ENCODE measurements at places on chromosomes 11 and 22.
A peak's percentile ranks its signal among the peaks of the same experiment; 100 is the strongest.

GRCh38 chr11:128724891-128725611 is 31.2 kb downstream of the FLI1 start:
- DNase-seq = peak; percentile 9

GRCh38 chr11:66617155-66617834 is 865 bp downstream of the RBM14 start:
- peak; percentile 72 for DNase-seq

DNA sequence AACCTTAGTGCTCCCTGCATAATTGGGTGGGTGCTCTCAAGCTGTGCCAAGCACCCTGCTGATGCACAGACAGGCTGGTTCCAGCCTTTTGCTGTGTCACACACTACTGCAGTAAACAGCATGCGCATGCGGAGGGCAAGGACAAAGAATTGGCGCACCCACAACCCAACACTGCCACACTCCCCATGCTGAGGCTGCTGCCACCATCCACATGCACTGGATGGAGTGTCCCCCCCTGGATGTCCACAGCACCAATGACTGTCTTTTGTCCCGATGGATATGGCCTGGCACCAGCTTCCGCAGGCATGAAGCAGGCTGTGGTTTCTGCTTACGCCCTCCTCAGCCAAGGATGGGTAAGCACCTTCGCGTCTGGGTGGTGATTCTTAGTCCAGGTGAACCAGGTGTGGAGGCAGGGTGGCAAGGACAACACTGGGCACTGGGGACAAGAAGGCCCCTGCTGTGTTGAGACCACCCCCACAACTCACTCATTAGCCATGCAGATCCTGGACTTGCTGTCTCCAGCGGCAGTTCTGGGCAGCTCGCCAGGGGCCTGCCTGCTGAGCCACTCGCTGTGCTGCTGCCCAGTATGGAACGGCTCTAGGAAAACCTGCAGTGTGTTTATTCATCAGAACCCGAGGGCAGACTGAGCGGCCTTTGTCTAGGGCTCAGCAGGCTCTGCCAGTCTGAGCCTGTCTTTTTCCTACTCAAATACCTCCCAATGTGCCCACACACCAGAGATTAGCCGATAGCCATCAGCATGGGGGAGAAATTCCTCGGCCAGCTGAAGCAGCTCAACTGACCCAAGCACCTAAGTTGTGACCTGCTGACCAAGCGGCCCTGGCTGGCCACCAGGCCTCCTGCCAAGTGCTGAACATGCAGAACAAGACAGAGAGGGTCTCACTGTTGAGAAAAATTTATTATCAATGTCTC is 8.2 kb upstream of the NAP1L4 start:
- DNase-seq = peak; percentile 97

DNA sequence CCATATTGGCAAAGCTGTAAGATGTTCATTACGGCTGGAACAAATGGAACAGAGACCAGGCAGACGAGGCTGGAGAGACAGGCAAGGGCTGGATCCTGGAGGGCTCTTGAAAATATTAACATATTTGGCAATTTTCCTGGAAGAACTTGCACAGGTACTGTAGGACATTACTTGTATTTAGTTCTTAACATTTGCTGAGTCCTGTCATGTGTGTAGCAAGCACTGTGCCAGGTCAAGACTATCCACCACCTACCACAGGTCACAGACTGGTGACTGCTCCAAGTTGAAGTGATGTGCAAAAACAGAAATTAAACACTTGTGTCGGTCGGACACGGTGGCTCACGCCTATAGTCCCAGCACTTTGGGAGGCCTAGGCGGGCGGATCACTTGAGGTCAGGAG is 58.7 kb upstream of the TNRC6B start:
- DNase-seq = no peak

DNA sequence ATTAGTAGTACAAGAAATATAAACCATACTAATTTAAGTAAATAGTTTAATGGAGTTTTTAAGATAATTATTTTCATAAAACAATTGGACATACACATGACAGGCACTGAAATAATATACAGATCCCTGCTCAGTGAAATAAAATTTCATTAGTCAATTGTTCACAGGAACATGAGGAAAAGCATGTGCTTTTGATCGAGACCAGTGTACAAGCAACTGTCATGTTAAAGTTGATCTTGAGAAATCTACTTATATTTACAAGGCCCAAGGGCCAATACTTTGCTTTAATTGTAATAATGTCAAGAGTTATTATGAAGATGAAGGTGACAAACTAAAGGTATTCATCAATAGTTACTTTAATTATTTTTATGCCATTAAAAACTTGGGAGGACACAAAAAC is 792.7 kb upstream of the LUZP2 start:
- no peak for DNase-seq

- no peak for DNase-seq
Measured at GRCh38 chr11:68120273-68121066, 718 bp downstream of the CHKA start.

DNA sequence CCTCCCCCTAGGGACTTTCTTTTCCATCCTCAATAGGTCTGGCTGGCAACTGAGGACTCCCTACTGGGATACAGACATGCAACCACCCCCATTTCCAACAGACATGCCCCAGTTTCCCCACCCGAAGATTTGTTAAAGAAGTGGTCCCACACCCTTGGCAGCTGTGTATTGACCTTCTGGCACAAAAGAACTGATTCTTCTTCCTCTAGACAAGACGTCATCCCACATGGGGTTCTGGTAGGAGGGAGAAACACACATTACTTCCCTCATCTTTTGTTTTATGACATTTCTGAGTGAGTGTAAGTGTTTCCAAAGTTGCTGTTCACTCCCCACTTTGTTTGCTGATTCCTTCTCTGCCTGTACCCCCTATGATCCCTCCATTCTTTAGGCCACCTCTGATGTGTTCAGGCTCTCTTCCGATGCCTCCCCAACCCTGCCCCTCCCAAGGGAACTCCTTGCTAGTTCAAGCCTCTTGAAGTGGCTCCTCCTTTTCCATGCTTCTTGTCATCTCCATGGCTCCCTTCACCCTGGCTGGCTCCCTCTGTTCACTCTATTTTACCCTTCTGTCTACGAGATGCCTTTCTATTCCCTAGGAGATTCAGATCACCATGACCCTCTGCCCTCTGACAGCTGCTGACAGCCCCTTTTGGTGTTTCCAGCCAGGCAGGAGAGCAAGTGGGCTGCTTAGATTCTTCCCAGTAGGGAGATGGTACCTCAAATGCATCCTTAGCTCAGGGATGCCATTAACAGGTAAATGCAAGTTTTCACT is 4.3 kb downstream of the KIRREL3 start:
- no peak for DNase-seq

GRCh38 chr11:22441831-22442230 is 103.7 kb downstream of the SLC17A6 start:
- DNase-seq = no peak

DNA sequence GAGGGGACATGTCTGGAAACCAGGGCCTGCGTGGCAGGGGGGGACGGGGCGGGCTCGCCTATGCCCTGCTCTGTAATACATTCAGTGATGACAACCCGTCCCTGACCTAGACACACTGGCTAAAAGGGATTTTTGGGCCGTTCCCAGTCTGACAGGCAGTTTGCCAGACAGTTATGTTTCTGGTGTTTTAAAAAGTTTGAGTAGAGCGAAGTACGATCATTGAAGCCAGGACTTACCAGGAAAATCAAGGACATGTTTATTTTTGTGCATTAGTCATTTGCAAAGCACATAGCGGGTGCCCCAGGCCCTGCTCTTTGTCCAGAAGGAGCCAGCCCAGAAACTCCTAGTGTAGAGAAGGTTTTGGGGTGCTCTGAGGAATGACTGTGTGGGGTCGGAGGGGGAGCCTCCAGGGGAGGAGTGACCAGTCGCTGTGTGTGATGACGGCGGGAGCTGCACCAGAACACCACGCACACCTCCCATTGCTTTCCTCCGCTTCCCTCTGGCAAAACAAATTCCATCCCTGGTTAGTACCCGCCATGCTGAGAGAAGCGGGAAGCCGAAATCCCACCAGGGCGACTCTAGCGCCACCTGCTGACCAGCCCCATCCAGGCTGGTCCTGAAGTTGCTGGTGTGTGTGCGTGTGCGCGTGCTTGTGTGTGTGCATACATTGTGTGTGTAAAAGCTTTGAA is 50.8 kb downstream of the FBLN1 start:
- peak; percentile 86 for DNase-seq

- DNase-seq = no peak
Measured at GRCh38 chr22:27750584-27751265, 50.8 kb downstream of the MN1 start.

GRCh38 chr11:36540998-36541397 is 26.8 kb upstream of the RAG1 start:
- peak; percentile 75 for DNase-seq

- DNase-seq = peak; percentile 21
Measured at GRCh38 chr11:122031813-122032212, 84.2 kb downstream of the BLID start.

- DNase-seq = no peak
Measured at GRCh38 chr11:28338371-28338770, 230.2 kb downstream of the METTL15 start.

- DNase-seq = no peak
Measured at GRCh38 chr11:94533696-94534630, 9.8 kb upstream of the FUT4 start.

- peak; percentile 59 for DNase-seq
Measured at GRCh38 chr11:71977743-71978418, 20.8 kb upstream of the IL18BP start.

DNA sequence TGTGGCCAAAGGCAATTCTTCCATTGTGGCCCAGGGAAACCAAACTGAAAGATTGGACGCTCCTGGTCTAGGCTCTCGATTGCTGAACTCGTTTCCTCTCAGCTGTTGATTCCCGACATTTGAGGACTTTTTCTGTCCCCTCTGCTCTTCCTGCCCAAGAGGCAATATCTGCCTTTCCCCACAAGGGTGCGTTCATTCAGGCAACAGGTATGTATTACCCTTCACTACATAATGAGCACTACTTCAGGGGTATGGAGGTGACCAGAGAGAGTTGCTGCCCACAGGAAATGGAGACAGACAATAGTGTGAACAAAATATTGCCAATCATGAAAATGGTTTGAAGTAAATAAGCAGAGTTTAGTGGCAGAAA is 8.2 kb downstream of the PTH start:
- peak; percentile 61 for DNase-seq

GRCh38 chr11:106156290-106156937 is 79.0 kb downstream of the AASDHPPT start:
- DNase-seq = peak; percentile 83

DNA sequence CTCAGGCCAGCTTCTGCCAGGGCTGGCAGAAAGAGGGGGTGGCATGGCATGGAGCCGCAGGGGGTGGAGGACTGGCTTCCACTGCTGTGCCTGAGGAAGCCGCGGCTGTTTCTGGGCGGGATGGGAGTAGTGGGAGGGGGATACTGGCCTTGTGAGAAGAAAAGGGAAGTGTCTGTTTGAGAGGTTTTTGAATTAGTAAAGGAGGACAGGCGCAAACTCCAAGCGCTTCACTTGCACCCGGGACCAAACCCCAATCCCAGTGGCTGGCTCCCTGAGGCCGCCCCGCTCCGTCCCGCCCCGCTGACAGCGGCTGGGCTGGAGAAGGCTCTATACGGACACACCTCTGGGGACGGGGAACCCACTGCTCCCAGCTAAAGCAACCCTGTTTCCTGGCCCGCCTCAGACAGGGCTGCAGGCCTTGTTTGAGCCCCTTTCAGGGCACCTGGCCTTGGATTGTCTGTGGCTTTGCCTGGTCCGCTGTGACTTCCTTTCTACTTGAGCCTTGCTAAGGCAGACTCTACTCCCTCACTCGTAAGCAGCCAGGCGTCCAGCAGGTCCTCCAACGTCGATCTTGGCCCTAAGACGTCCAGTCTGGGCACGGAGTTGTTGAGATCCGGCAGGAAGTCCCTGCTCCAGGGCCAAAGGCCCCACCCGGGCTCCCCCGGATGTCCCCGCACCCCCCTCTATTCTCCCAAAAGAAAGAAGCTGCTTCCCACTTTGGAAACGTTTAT is 2.2 kb downstream of the APOA1 start:
- DNase-seq = no peak

GRCh38 chr11:112555491-112556364 is 295.1 kb upstream of the PLET1 start:
- peak; percentile 38 for DNase-seq

DNA sequence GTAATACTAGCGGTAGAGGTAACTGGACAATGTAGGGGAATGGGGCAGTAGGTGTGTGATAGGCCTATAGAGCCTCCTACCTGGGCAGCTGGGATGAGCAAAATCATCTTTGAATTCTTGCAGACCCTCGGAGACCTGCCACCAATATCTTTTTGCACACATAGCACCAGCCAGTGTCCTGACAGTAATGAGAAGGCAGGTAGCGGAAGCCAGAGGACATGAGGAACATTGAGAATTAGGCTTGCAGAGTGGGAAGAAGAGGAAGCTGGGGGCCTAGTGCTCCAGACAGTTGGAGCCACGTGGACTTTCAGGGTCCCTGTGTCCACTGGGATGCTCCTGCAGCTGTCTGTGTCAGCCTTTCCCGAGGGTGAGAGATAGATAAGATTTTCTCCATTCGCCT is 17.2 kb upstream of the SYT13 start:
- no peak for DNase-seq

DNA sequence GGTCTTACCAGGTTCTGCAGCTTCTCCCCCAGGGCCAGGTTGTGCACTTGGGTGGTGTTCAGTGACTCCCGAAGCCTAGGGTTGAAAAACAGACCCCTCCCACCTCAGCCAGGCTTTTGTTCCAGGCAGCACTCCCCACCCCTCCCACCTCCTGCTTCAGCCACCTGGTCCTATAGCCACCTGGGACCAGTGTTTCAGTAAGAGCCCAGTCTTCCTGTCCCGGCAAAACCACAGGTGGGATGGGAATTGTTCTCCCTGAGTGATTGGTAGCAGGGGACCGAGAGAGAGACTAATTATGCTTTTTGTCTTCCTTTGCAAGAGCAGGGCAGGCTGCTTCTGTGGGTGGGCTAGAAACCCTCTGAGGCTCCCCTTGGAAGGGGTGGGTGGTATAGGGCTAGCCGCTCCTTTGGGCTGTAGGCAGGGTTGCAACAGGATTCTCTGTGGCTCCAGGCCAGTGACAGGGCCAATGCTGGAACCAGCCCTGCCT is 8.5 kb upstream of the NAALADL1 start:
- DNase-seq = no peak

DNA sequence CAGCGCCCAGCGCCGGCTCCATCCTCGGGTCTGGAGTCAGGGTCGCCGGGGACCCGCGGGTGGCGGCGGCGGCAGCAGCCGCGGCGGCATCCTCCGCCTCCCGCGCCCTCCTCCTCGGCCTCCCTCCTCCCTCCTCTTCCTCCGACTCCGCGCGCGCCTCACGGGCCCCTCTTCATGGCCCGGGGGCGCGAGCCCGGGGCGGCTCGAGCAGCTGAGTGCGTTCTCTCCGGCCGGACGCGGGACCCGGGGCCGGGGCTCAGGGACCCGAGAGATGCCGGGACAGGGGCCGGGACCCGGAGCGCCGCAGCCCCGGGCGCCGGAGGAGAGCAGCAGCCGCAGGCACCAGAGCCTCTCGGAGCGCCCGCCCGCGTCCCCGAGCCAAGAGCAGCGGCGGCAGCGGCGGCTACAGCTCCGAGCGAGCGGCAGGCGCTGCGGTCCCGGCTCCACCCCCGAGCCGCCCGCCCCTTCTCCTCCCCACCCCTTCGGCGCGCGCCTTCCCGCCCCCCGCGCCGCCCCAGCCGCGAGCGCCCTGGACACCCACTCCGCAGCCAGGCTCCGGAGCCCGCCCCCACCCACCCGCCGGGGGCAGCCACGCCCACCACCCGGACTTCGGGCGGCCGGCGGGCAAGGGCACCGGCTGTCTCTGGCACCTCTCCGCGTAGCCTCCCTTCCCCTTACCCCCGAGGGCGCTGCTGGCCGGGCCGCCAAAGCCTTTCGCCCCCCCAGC is at the start of gene CHST1:
Gene CHST1 (minus strand): TSS at position 417 of the 727 bp plus-strand sequence. CDS start 14,699 bp downstream, outside the sequence.
- DNase-seq = peak; percentile 23
